Stimulated activated CD4-positive, alpha-beta T cell treated with anti-CD3 and anti-CD28 coated beads, Interleukin-12 subunit alpha, Interleukin-12 subunit beta, amount 100 ng/mL, for 48 hours (primary cell): ENCODE measurements at places on chromosomes 6 and 20.

- DNase-seq, result no peak
Observed at GRCh38 chr6:11769811-11770545, 8.6 kb downstream of the ADTRP start.

GRCh38 chr6:129033180-129033579 lies 150.2 kb downstream of the LAMA2 start:
- DNase-seq, result no peak

DNA sequence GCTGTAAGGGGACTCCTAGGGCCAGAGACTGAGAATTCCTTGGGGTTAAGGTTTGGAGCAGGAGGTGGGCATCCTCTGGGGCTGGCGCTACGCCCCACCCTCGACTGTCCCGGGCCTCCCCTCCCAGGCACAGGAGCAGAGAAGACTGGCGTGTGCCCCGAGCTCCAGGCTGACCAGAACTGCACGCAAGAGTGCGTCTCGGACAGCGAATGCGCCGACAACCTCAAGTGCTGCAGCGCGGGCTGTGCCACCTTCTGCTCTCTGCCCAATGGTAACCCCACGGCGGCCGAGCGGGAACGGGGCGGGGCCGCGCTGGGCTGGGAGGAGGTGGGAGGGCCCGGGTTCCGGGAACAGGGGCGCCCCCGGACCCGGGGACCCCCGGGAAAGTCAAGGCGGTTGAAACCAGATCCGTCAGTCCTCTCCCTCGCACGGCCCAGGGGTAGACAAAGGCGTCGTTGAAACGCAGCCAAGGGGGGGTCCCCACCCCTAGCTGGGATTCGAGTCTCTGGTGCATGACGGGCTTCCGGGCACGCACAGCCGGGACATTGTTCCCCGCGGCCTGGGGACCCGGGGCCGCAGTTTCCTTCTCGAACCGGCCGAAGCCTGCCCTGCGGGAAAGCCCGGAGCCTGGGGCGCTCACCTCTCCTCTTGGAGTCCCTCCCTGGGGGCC lies 844 bp downstream of the WFDC2 start:
- DNase-seq, result no peak

GRCh38 chr6:54864272-54864671 lies 17.7 kb downstream of the FAM83B start:
- DNase-seq, result no peak

- no peak for DNase-seq
Observed at GRCh38 chr20:19996222-19996621, 20.9 kb upstream of the NAA20 start.
